ENCODE measurements at places on chromosomes 4 and X.

- DNase-seq: no peak
Measured at GRCh38 chrX:56600141-56600540, 36.7 kb downstream of the UBQLN2 start.

DNA sequence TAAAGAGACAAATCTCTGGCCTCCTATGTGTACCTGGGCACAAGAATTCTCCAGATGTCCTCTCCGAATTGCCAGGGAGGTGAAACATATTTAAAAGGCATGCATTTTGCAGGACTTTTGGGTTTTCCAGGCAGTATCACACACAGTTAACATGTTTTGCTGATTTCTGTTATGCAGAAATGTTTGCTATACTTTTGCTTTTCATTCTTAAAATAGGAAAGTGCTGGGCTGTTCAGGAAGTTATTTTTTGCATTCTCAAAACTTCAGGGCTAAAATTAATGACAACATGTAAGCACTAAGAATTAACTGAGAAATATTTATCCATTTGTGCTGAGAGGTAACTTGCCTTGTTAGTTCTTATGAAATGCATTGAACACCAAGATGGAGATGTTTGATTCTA is 390.7 kb upstream of the CTSO start:
- DNase-seq: no peak

DNA sequence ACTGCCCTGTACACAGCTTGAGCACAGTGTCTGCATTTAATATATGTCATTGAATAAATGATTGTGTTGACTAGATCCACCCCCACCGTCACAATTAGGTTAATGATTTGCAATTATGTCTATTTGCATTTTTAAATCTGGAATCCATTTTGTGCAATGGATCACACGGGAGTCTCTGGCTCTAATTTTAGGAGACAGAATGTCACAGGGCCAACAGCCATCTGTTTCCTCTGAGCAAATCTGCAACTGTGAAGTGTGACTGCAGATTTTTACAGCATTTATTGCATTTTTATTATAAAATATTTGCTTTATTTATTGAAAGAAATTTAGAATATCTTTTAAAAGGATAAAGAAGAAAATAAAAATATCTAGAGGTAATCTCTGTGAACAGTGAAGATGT is 316.8 kb downstream of the HS3ST1 start:
- no peak for DNase-seq

DNA sequence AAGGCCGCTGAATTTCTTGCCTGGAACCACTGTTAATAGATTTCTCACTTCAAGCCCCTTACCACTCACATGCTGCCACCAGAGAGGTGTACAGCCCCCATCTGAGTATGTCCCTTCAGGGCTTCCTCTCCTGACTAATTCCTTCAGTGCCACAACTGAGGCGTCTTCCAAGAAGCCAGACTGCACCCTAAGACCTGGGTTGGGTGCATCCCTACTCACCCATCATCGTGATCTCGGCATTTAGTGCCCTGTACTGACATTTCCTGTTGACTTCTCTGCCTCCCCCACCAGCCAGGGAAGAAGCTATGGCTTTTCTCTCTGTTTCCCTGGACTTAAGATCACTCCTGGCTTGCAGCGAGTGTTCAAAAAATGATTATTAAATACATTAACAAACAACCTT is 40.4 kb upstream of the MAP3K15 start:
- DNase-seq: no peak

DNA sequence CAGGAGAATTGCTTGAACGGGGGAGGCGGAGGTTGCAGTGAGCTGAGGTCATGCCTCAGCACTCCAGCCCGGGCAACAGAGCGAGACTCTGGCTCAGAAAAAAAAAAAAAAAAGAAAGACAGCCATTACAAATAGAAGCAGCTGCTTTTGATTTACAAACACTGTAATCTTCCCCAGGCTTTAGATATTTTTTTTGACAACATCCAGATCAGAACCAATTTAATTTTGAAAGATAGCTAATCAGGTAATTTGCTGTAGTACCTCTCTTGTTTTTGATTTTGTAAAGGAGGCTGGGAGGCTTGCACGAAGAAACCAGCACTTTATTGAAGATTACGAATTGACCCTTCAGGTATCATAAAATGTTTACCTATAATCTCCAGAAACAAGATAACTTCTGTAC is 107.0 kb downstream of the LDB2 start:
- no peak for DNase-seq

GRCh38 chr4:1716065-1716945 is 4.2 kb upstream of the SLBP start:
- DNase-seq: no peak

All from activated gamma-delta T cell treated with Interleukin-2 at 50 U/mL for 16 hours (primary cell).